NCI-H524 (cell line): ENCODE measurements at places on chromosomes 4 and X.

DNA sequence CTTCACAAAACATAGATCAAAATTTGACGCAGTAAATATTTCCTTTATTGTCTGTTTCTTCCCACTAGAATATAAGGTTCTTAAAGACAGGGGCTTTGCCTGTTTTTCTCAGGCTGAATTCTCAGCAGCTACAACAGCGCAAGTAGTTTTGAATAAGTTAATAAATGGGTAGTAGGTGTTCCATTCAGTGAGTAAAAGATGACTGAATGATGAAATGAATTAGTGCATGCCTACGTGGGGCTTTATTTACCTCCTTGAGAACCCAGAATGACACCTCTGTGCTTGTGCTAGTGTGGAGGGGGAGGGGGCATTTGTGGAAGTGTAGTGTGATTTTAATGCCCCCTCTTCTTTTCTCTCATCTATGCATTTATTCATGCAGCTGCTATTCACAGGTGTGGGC, 278.9 kb downstream of the FBXW7 start:
- no peak for DNase-seq

DNA sequence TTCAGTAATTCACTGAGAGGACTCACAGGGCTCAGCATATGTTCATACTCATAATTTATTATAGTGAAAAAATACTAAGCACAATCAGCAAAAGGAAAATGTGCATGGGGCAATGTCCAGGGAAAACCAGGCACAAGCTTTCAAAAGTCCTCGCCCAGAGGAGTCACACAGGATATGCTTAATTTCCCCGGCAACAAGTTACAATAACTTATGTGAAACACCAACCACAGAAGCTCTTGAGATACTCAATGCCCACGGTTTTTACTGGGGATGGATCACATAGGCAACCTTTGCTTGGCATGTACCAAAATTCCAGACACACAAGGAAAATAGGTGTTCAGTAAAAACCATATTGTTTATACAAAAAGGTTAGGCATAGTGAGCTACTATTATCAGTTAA, 38.5 kb upstream of the STPG2 start:
- no peak for DNase-seq

DNA sequence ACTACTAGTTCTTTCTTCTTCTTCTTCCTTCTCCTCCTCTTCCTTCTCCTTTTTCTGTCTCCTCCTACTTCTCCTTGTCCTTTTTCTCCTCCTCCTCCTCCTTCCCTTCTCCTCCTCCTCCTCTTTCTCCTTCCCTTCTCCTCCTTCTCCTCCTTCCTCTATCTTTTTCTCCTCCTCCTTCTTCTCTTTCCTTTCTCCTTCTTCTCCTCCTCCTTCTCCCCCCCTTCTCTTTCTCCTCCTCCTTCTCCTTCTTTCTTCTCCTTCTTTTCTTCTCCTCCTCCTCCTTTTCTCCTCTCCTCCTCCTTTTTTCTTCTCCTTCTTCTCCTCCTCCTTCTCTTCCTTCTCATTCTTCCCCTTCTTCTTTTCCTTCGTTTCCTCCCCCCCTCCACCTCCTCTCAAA, 21.8 kb upstream of the NAP1L5 start:
- no peak for DNase-seq

- DNase-seq: no peak
Measured at GRCh38 chr4:11729548-11729947, 300.9 kb upstream of the HS3ST1 start.

DNA sequence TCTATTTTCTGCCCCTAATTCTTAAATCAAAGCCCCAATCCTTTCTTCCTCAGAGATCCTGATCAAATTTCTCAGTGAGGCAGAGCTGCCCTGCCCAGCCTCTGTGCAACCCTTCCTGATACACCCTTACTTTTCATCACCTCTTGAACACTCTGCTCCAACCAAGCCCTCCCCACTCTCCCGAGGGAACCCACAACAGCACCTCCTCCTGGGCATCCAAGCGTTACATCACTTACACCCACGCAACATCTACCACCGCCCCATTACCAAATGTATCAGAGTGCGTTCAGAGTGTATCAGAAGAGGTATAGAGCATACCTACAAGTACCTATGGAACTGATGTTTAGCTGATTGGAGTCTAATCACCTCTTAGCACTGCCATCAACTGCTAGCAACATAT, 186.5 kb downstream of the RAP1GDS1 start:
- no peak for DNase-seq

- no peak for DNase-seq
Measured at GRCh38 chrX:48784726-48785125, 1.7 kb upstream of the GATA1 start.

GRCh38 chrX:48649102-48649501, 34.5 kb upstream of the WAS start:
- DNase-seq: no peak

DNA sequence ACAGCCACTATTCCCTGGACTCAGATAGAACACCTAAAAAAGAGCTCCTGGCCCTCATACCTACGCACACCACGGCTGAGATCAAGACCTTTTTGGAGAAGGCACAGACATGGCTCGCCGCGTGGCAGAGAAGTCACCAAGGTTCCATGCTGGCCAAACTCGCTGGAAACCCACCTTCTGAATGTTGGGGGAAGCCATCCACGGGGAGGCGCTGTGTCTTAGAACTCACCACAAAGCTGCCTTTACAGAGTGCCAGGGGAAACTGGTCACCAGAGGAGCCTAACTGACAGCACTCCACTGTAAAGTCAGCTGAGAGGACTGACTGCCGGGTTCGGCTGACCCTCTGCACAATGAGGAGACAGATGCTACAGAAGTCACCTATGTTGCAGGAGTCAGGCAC, 97.9 kb downstream of the NEUROG2 start:
- DNase-seq: no peak

GRCh38 chrX:115058276-115058675, 40.9 kb upstream of the IL13RA2 start:
- no peak for DNase-seq

DNA sequence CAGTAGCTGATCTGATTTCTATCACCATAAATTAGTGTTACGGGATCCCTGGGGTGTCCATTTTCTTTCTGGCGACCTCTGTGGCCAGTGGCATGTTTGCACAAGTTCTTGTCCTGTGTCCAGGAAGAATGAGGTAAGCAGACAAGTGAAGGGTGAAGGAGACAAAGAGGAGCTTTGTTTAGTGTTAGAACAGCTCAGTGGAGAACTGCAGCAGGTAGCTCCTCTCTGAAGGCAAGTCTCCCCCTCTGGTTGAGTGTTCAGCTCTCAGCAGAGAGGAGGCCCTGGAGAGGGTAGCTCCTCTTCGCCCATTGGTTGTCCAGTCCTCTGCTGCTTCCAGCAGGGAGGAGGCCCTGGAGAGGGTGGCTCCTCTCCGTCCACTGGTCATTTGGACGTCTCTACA, 47.2 kb downstream of the DMP1 start:
- DNase-seq: no peak

- DNase-seq: peak; percentile 16
Measured at GRCh38 chrX:104195489-104196084, 29.3 kb downstream of the FAM199X start.

DNA sequence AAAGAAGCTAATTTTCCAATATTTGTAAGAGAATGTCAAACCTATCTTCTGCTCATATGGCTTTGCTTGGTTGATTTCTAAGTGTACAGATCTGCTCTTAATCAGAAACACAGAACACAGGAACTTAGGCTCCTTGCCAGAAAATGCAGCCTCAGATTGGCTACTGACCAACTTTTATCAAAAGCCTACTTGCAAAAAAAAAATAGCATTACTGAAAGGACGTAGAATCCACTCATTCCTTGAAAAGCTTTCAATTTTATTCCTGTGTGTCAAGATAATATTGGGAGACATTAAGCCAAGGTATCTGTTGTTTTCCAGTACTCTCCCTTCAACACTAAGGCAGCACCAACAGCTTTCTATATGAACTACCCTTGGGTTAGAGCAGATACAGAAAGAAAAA, 127.6 kb upstream of the INTU start:
- no peak for DNase-seq

DNA sequence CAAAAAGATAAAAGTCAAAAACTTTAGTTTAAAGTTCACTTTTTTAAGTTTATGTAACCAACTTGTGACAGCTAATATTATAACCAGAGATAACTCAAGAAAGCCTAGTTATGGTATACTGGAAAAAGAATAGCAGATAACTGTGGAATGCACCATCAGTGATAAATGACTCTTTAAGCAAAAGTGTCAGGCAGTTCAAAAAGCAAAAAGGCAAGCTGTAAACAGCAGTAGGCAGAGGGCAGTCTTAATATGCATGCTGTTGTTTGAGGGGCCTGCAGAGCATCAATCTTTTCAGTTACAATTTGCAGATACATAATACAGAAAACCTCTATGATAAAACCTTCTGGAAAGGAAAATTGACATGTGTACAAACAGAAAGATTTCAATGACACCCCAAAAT, 81.8 kb upstream of the JADE1 start:
- no peak for DNase-seq
